ENCODE measurements at places on chromosomes 2 and 18. TPM values are rescaled to one million over a fixed set of nuclear protein-coding genes. Genes with fewer than 3 reads are reported as not detected.

GRCh38 chr2:236055471-236055870 is 112.7 kb downstream of the GBX2 start:
- no peak for DNase-seq

DNA sequence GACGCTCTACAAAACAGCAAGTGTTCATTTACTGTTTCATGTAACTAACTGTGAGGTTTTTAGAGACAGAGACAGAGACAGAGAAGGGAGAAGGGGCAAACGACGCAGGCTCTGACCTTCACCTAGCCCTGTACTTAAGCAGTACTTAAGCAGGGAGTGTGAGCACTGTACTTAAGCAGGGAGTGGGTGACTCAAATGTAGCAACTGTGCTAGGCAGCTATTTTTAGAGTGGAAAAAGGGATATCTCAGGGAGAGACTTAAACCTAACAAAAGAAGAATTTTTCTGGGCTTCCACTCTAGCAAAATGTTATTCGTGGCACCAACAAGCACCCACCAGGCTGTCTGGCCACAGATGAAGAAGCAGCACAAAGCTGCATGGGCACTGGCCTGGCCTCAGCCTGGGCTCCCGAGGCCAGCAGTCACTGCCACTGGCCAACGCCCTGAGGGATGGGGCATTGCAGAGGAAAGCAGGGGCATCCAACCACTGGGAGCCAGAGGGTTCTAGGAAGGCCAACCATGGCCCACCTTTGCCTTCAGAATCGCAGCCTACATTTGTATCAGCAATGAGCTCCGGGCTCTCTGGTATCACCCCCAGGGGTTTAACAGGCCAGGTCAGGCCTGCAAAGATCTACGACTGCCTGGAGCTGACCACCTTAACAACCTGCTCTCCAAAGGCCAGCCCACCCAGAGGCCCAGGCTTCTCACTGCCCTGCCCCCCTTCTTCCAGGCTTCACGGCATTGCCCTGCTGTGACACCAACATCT is 154.3 kb downstream of the TTC32 start:
- no peak for DNase-seq

DNA sequence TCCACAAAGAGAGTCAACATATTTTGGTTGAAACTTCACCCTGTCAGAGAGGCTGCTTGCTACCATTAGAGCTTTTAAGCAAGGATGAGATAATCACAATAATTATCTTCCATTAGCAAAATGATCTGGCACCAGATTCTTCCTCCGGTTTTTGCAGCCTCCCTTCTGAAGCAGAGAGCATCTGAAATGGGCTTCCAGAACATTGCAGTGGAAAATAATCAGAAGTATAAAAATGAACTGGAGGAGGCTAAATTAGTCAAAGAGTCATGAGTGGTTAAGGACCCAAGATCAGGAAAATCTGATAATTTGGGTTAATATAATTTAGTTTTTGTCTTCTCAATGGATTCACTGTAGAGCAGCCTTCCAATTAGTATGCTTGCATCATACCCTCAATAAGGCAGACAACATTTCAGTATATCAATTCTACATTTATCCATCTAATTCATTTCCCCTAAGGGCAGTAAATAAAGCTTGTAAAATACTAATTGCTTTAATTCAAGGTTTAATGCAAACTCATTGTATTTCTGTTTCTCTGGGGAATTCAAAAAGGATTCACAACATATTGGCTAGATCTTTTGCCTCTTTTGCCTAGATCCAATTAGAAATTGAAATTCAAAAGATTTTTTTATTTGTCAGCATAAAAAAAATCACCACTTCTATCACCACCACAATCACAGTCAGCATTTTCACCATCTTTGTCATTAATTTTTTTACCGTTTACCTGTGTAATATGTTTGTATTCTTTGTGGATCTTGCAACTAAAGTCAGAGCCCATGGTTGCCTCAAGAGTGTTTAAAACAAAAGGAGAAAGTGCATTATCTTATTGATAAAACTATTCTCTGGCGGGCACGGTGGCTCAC is 537.2 kb upstream of the DCC start:
- no peak for DNase-seq

DNA sequence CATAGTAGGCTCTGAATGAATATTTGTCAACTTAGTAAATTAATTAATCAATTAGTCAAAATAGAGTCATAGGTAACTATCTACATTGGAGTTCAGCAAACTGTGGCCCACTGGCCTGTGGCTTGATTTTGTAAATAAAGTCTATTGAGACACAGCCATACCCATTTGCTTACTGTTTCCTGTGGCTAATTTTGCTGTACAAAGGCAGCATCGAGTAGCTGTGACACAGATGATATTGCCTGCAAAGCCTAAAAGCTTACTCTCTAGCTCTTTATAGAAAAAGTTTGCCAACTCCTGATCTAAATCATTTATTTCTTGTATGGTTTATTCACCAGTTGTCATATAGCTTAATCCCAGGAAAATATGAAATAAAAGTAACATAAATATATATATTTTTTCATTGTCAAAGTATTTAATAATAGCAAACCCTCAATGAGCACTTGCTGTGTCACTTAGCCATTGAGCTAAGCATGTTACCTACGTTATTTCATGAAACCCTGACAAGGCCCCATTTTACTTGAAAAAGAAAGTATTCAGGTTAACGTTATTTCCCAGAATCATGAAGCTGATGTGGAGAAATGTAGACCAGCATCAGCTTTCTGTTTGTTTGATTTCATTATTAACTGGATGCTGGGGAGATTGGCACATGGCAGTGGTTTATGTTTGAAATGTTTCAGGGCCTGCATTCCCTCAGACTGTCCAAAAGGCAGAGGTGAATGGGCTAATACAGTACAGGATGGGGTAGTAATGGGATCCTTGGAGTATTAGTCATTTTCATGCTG is 69.6 kb downstream of the ICOS start:
- no peak for DNase-seq

Gene ABCB11
- not detected for total RNA-seq

- peak; percentile 35 for DNase-seq
Measured at GRCh38 chr2:162333968-162334367, 10.0 kb upstream of the GCA start.

DNA sequence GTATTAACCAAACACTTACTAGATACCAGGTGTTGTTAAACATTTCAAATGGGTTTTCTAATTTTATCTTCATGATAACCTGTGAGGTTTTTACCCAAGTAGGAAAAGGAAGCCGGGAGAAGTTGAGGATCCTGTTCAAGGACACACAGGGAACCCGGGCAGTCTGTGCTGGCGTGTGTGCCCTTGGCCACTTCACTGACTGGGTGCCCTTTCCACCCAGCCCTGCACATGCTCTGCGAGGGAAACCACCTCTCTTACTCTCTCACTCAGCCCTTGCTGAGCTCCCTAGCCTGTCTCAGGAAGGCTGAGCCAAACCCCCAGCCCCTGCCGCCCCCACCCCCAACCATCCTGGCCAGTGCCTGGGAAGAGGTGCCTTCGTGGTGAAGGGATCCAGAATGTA is 51.8 kb downstream of the TEX44 start:
- DNase-seq, result no peak

DNA sequence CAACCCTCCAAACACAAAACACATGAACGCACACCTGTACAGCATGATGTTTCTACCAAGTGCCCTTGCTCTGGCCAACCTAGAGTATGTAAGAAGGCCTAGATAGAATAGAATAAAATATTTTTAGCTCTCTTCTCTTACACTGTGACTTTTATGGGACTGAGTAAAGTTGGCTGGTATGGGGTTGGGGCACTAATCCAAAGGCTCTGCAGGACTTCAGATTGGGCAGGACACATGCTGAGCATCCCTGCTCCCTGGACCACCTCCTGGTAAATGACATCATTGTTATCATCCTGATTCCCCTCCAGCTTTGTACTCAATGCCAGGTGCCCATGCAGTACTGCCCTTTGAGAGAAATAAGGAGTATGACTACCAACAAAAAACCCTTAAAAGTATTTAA is 322.2 kb downstream of the SLC8A1 start:
- no peak for DNase-seq

DNA sequence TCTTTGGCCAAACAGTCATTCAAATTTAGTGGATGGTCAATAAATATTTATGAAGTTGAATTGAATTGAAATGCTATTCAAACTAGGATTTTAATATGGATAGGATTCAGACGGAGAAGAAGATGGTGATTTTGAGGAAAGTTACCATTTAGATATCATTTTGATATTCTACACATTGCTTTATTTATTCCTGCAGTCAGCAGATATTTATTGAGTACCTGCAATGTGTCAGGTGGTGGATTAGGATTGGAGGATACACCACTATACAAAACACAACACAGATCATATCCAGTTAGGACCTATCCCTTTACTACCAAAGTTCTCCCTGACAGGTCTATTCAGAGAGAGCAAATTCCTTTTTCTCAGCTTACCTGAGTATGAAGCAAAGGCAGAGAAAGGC is 38.8 kb downstream of the MAPRE2 start:
- no peak for DNase-seq

Gene DLX2
- 2.2 TPM for total RNA-seq

DNA sequence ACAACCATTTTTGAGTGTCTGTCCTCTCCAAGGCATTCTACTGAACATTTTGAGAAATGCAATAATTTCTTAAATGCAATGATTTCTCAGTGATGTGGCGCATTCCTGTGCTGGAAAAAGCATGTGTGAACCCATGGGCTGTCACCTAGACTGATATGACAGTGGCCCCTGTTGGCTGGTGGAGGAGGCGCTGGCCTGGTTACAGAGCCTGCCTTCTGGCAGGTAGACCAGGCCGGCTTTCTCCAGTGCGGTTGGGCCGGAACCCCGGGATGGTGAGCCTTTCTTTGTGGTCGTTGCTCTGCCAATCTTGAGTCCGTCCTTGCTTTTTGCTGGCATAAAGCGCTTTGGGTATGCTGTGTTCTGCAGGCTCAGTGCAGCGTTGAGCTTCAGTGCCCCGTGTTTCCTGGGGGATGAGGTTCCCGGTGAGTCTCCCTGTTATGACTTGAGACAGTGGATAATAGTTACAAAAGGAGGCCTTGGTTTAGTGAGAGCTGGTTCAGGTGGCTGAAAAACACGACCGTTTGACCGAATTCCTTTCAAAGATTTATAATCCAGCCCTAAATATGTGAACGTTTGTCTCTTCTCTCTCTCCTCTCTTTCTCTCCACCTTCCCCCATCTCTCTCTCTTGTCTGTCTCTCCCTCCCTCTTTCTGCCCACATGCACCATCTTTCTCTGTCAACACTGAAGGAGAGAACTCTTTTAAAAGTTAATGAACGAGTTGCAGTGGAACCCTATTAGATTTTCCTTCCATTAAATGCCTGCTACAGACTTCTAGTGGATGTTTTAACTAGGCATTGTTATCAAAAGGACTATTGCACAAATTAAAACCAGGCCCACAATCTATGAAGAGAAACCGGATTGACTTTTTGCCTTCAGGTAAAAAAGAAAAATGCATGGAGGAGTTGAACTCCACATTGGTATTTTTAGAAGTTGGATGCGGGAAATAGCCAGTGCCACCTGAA is 34.0 kb downstream of the TSHZ1 start:
- no peak for DNase-seq

DNA sequence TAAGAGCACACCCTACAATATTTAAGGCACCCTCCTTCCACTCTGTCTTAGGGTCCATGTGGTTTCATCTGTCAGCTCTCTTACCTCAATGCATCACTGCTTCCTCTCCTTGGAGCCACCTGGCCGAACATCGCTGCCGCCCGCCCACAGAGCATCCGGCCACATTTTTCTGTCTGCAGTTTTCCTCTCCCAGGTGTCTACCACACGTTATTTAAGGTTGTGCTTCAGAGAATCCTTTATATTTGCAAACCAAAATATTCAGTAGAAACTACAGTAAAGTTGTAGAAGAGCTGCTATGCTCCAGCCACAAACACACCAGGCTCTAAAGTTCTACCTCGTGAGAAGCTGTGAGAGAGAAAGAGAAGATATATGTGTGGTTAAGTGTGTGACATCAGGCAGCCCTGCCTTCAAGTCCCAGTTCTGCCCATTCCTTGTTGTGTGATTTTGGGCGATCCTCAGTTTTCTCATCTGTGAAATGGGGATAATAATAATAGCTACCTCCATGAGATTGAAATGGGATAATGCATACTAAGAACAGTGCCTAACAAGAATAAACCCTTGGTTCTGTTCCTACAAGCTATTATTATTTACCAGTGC is 4.9 kb upstream of the STK17B start:
- no peak for DNase-seq

- no peak for DNase-seq
Measured at GRCh38 chr2:162968306-162968705, 129.7 kb upstream of the KCNH7 start.

DNA sequence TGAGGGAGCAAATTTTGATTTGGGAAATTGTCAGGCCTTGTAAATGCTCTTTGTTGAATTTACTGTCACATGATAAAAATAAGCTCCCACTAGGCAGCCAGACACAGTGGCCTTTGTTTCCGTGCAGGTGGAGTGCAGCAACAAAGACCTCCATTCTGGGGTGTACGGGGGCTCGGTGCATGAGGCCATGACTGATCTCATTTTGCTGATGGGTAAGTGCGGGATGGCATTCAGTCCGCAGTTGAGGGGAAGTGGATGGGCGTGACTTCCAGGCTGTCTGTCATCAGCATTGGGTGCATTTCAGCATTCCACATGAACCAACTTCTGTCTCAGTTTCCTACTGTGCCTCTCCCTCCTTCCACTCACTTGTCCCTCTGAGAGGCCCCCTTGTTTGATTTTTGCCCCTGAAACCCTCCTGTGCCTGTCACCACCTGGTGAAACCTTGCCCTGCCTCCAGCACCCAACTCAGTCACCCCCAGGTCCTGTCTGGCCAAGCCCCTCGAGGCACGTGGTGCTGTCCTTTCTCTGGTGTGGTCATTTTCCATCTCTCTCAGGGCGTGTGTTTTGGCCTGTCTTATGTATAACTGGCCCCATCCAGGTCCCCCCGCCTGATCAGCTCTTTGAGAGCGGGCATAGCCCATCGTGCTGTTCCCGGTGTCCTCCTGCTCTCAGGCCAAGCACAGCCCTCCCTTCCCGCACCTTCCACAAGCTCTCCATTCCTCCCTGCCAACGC is 16.3 kb downstream of the CNDP2 start:
- DNase-seq, result no peak

- DNase-seq, result no peak
Measured at GRCh38 chr2:200533754-200534153, 7.7 kb downstream of the SGO2 start.

Gene DTYMK
- total RNA-seq, result 141 TPM

GRCh38 chr2:136149011-136149410 is 31.1 kb upstream of the CXCR4 start:
- DNase-seq, result no peak

DNA sequence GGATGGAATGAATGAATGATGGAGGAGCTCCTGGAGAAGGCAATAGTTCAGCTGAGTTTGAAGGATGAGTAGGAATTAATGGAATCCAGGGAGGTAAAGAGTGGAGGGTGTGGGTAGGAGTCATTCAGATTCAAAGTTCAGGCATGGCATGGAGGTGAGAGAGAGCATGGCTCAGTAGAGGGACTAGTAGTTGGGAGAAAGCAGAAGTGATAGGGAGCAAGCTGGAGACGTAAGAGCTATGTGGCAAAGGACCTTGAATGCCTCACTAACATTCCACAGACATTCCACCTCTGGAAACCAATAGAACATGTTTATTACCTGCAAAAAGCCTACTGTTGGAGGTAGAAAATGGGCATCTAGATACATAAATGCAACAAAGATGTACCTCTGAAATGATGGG is 170.1 kb downstream of the HAUS1 start:
- no peak for DNase-seq

Measured in Daoy (cell line).